ENCODE measurements at places on chromosomes 11 and 22. TPM values are rescaled to one million over a fixed set of nuclear protein-coding genes. Genes with fewer than 3 reads are reported as not detected.

Gene C11orf21
- not detected for total RNA-seq

Gene CD82
- 86.1 TPM for total RNA-seq

Gene PDE2A
- 0.24 TPM for total RNA-seq

Gene ACR
- not detected for total RNA-seq

Gene FOLR2
- total RNA-seq: not detected

Gene PATE4
- not detected for total RNA-seq

Gene LIF
- 52.8 TPM for total RNA-seq

Gene PHF21B
- not detected for total RNA-seq

Gene MS4A7
- total RNA-seq: not detected

Gene GDPD4
- total RNA-seq: not detected

Gene PGA5
- total RNA-seq: not detected

Gene KRTAP5-5
- not detected for total RNA-seq

Gene MS4A1
- total RNA-seq: not detected

Gene CXCR5
- total RNA-seq: not detected

Gene SLC17A6
- not detected for total RNA-seq

Gene CASP5
- not detected for total RNA-seq

Gene LRP5
- 14.9 TPM for total RNA-seq

Gene KCNA4
- total RNA-seq: not detected

Gene OSBP2
- total RNA-seq: 0.78 TPM

Gene TSGA10IP
- total RNA-seq: not detected

Gene PATE2
- total RNA-seq: not detected

Gene HOATZ
- total RNA-seq: not detected

Gene OAF
- 65.8 TPM for total RNA-seq

Gene TSPAN18
- total RNA-seq: 0.88 TPM

Gene OR56A1
- not detected for total RNA-seq

Gene OR52I1
- total RNA-seq: not detected

Gene VSIG10L2
- total RNA-seq: not detected

Gene ASCL2
- 1.2 TPM for total RNA-seq

Gene MRGPRF
- total RNA-seq: 25.2 TPM

Gene TBX10
- not detected for total RNA-seq

Gene NXPE2
- total RNA-seq: not detected

Gene NEFH
- 1.3 TPM for total RNA-seq

Gene FAM180B
- not detected for total RNA-seq

Gene PYGM
- total RNA-seq: 2.8 TPM

Gene MMP13
- total RNA-seq: 0.13 TPM

Gene BATF2
- total RNA-seq: 1.8 TPM

Gene OR8D4
- total RNA-seq: not detected

Gene MLC1
- total RNA-seq: 0.08 TPM

Gene FAM118B
- total RNA-seq: 10.3 TPM

Gene TTC36
- total RNA-seq: 1.2 TPM

Gene KCNQ1OT1
- 0.39 TPM for total RNA-seq

Gene FAM83F
- not detected for total RNA-seq
